ENCODE measurements at places on chromosomes 13 and 19. TPM values are rescaled to one million over a fixed set of nuclear protein-coding genes. Genes with fewer than 3 reads are reported as not detected.

The HSD17B14 gene
- 23.5 TPM for total RNA-seq

The KLK7 gene
- 0.41 TPM for total RNA-seq

The FFAR1 gene
- total RNA-seq = not detected

DNA sequence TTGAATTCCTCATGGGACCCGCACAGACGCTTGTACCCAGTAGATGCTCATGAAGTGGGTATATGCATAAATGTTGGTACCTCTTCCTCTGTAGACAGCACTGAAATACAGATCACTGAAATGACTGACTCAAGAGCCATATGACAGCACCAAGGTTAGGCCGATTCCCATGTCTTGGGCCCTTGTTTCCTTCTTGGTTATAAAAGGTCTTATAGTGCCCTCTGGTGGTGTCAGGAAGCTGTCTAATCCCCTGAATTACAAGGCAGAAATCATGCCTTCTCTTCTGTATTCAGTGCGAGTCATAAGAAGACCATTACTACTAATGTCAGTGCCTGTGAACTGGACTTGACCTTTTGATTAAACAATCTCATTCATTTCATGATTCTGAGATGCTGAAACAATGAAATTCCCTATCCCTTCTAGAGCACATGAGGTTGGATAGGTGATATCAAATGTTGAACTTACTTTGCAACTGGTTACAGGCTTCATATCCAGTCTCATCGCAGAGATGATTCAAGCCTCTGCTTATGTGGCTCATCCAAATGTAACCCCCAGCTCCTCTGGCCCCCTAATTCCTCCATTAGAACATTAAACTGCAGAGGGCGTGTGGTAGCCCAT is 59.7 kb downstream of the SPATA13 start:
- no peak for DNase-seq

DNA sequence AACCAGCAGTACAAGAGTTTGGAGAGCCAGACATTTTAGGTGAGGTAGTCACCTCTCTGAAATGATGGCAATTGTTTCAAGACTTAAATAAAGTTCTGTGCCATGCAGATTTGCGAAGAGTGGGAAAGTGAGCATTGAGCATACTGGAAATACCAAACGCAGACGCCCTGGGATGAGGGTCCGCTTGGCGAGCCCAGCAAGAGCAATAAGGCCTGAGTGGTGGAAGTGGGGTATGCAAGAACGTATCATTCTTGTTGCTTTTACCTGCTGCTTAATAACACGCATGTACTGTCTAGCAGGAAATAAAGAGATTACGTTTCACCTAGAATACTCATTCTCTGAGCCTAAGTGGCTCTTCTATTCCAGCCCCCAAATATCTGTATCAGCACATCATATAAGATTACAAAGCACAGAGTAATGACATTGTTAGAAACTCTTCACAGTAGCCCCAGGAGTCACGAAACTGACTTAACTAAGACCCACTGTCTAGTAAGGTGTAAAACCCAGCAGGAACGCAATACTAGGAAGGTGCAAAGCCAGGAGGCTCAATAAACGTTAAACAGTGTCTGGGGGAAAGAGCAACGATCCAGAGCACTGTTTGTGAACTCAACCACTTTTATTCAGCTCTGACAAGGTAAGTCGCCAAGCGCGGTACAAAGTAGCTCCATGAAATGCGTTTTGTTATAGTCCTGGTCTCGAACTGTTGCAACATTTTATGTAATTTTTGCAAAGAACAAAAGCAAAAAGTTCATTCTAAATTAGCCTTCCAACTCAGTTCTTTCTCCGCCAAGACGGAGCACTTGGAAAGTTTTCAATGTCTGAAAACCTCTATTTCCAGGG is 1.2 kb downstream of the RCBTB2 start:
- no peak for DNase-seq

- no peak for DNase-seq
These were observed 51.2 kb downstream of the MBD3L2B start for GRCh38 chr19:6970021-6970420.

DNA sequence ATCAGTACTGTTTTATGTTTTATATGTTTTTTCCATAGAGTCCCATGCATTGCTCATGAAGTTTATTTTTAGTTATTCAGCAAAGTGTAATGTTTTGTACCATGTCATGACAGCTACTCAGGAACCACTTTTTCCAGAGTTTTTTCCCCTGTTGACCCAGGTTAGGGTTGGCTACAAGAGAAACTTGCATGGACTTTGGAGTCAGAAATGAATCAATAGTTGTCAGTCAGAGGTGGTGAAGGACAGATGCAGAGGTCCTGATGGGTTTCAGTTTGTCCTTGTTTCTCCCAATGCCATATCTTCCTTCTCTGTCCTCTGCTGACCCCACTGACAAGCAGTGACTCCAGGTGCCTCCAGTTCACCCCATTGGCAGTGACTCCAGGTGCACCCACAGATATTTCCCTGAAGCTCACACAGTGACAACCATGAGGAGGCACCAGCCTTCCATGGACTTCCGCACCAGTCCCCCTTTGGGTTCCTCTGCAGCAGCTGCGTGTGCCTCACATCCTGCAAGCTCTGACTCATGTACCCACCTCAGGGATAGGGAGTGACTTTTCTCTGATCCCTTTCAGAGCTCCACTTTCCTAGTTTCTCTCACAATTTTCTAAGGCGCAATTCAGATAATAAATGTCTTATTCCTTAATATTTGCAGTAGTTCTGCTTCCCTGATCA is 92.1 kb downstream of the AKAP11 start:
- no peak for DNase-seq

DNA sequence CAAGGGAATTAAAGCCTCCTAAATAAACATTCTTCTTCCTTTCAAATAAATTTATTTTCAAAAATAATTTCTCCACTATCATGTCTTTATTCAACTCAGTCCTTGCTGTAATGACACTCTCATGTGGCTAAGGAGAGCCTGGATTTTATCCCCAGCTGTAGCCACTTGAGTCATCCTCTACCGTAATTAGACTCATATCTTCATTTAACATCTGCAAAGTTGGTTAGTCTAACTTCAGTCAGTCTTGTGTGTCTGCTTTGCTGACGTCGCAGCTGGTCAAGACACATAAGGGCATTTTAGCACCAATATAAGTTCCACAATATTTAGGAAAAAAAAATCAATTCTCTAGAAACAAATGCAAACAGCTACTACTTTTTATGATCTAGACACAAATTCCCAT is 776.4 kb upstream of the ATXN8OS start:
- no peak for DNase-seq

All from upper lobe of right lung (tissue), 1 donor.